ENCODE measurements at places on chromosomes 5 and 9.

- DNase-seq = no peak
Measured at GRCh38 chr9:8232726-8233125, 433.1 kb upstream of the DMAC1 start.

- DNase-seq = no peak
Measured at GRCh38 chr5:57842364-57843058, 359.9 kb upstream of the ACTBL2 start.

DNA sequence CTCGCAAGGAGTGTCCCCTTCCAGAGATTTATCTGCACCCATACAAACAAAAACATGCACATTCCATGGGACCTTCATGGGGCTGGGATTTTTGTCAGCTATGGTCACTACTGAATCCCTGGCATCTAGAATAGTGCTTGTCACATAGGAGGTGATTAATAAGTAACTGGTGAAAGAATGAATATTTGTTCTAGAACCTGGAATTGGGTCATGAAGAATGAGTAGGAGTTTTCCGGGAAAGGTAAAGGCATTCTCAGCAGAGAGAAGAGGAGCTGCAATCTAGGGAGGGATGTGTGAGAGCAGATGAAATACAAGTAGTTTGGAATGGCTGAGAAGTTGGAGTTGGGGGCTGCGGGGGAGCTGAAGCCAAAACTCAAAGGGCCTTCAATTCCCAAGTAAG lies 2.8 kb upstream of the LMAN2 start:
- DNase-seq = no peak

DNA sequence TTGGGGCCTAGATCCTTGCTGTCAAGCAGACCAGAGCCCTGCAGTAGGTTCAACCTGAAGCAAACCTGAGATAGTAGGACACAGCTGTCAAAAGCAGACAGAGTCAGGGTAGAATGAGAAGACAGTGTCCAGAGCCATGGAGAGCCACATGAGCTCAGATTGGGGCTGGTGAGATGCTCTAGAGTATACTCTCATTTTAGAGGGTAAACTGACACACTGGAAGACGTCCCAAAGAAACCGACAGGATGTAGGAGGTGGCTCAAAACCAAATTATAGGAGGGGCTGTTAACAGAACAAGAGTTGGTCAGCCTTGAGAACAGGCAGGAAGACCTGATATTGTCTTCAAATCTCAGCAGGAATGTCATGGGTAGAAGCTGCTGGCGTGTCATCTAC lies 11.5 kb downstream of the CCDC69 start:
- DNase-seq = no peak

DNA sequence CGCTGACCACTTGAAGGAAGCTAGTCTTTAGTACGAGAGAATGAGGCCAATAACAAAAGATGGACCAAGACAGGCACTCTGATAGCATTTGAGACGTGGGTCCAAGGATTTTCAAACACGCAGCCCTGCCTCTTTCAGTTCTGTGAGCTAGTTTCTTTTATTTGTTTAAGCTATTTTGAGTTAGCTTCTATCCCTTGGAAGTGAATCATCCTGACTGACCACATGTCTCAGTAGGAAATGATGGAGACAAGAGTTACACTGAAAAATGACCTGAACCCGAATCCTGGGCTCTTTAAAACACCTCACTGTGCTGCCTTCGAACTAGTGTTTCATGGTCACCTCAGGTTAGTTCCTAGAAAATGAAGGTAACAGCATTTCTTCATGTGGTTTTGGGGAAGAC lies 9.9 kb downstream of the TEK start:
- DNase-seq = no peak

DNA sequence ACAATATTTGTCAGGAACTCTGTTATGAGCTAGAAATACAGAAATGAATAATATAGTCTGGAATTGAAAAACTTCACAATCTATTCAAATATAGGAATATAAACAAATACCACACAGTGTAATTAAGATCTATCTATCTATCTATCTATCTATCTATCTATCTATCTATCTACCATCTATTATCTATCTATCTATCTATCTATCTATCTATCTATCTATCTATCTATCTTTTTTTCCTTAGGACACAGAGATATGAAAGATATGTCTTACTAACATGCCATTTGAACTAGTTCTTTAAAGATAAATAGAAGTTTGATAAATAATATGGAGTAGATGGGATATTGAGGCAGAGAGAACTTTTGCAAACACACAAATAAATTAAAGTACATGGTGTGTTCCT lies 357.8 kb downstream of the PARP8 start:
- DNase-seq = no peak

DNA sequence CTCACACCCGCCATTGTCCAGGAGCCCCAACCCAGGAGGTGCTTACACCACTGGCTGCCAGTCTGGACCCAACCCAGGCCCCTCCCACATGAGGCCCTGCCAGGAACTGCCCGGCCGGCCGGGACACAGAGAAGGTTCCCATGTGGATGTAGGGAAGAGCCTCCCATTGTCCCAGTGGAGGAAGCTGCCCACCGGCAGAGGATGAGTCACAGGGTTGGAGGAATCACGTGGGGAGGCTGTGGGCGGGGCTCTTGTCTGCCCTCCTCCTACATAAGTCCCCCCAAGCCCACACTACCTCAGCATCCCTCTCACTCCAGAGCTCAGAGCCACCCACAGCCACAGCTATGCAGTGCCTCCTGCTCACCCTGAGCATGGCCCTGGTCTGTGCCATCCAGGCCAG lies 26.1 kb downstream of the PAEP start:
- no peak for DNase-seq
